ENCODE measurements at places on chromosomes 6 and 20.

DNA sequence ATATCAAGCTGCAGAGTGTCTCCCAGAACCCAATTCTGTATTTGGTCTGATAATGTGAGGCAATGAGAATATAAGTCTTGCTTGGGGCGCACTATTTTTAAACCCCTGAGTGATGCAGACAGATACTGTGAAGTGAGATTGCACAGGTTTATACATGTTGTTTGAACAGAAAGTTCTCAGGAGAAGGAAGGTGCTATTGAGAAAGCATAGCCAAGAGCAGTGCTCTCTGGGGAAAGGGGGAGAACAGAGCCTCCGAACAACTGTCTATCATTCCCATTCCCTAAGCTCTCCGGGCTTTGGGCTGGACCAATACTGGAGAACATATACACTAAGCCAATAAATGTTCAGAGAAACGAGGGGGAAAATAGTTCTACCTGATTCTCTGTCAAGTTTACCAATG, 75.8 kb downstream of the PERP start:
- no peak for DNase-seq

DNA sequence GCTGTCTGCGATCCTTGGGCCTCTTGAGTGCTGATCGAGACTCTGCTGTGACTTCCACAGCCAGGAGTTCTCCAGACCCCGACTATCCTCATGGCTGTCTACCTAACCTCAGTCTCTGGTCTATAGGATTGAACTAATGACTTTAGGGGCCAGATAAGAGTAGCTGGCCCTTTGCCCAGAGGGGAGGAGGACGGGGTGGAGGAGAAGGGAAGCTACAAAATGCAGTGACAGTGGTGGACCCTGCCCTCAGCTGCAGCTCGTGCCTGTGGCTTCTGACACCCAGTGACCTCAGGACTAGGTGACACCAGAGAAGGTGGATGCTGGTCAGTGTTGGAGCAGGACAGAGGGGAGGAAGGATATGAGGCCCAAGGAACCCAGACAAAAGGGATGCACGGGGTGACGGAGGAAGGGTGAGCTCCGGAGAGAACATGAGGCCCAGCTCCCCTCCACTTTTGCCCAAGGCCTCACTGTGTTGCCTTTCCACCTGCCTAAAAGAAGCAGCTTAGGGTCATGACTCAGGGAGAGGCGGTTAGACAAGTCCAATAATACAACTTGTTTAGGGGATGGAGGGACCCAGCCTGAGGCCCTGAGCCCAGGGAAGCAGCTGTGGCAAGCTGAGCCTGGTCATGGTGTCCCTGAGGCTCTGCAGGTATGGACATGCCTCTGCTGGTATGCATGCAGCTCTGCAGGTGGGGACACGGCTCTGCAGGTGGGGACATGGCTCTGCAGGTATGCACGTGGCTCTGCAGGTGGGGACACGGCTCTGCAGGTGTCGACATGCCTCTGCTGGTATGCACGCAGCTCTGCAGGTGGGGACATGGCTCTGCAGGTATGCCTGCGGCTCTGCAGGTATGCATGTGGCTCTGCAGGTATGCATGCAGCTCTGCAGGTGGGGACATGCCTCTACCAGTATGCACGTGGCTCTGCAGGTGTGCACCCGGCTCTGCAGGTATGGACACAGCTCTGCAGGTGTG, 67.7 kb downstream of the SYNJ2 start:
- DNase-seq: no peak

GRCh38 chr6:150664091-150664490, 64.4 kb downstream of the PLEKHG1 start:
- no peak for DNase-seq

GRCh38 chr6:26597821-26598220, 1.1 kb downstream of the ABT1 start:
- no peak for DNase-seq

DNA sequence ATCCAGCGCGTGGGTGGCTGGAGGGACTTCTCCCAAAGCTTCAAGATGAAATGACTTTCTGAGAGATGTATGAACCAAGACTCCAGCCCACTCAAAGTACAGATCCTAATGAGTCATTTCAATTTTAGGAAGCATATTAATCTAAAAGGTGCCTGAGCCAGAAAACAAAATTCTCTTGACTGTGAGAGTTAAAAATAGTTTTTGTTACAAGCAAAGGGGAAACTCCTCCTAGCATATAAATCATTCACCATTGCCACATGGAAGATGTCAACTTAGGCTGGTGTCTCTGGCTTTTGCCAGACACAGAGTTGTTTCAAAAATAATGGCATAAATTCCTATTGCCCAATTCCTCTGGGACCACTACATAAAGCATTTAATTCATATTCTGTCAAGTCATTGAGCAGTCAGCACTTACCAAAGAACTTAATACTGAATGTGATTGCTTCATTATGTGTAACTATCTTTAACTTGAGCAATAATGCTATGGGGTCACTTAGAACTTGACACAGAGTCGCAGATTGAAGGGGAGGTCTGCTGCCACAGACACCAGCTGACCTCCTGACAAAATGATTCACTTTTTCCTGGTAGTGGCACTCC, 280.6 kb downstream of the SLC35F1 start:
- DNase-seq: no peak

DNA sequence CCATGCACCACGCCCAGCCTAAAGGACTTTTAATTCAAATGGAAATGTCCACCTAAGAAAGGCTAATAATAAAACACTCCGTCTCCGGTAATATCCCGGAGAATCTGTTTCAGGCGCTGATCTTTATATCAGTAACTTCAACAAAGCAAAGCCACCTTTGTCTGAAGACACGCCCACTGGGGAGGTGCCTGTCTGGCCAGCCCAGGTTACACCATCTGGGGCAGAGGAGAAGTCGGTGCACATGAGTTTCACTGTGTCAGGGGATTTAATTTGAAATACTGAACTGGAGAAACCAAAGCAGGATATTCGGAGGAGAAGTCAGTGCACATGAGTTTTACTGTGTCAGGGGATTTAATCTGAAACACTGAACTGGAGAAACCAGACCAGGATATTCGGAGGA, 9.4 kb downstream of the SERPINB6 start:
- no peak for DNase-seq

GRCh38 chr6:35907750-35908149, 13.1 kb downstream of the SRPK1 start:
- no peak for DNase-seq

DNA sequence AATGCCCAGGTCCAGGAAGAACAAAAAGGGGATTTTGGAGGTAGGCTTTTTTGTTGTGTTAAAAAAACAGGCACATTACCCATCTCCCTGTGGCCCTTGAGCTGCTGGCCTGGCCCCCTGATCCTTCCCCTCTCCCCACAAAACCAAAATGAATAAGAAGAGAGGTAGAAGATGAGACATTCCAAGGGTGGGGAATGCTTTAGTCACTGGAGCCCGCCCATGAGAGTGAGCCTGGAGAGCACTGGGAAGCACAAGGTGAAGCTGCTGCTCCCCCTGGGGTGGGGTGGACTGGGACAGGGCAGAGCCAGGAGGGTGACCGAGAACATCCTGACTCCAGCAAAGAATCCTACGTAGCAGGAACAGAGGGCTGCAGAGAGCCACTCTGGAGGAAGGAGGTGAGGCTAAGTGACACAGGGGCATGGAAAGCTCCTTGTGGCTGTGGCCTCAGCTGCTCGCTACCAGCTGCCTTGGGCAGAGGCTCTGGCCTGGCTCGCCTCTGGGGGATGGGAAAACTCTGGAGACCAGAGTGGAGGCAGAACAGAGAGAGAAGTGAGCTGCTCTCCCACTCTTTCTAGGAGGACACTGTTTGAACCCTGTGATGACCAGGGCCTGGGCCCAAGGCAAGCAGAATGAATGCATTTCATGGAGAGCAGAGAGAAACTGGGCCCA, 48.3 kb downstream of the AKAP7 start:
- no peak for DNase-seq

DNA sequence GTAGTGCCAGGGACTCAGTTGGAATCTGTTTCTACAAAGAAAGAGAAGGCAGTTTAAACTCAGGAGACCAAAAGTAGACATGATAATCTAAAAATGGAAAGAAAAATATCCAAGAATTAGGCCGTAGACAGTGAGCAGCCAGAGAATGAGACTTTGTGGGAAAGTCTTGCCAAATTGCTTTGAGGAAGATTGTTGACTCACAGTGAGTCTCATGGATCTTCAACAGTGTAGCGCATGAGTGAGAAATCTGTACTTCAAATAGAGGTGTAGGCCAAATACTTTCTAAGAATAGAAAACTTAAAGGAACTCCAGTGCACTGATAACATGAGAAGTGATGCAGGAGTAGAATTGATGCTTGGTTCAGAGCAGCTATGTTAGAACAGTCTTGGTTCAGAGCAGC, 284.5 kb downstream of the HTR1B start:
- DNase-seq: no peak

DNA sequence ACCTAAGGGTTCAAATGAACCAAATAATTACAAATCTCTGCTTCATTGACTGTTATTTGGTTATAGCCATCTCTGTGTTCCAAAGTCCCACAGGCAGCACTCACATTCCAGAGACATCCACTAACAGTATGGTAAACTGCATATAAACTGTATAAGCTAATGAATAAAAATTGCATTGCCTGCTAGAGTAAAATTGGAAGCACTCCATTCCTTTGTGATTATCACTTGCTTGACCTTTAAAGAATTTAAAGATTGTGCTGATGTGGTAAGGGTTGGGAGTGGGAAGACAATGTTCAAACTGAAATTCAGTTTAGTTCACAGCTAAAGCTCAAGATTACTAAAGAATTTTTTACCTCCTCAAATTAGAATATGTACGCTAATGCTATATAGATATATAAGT, 31.0 kb upstream of the OSTM1 start:
- no peak for DNase-seq

- no peak for DNase-seq
Measured at GRCh38 chr6:122620428-122620827, 10.2 kb downstream of the PKIB start.

DNA sequence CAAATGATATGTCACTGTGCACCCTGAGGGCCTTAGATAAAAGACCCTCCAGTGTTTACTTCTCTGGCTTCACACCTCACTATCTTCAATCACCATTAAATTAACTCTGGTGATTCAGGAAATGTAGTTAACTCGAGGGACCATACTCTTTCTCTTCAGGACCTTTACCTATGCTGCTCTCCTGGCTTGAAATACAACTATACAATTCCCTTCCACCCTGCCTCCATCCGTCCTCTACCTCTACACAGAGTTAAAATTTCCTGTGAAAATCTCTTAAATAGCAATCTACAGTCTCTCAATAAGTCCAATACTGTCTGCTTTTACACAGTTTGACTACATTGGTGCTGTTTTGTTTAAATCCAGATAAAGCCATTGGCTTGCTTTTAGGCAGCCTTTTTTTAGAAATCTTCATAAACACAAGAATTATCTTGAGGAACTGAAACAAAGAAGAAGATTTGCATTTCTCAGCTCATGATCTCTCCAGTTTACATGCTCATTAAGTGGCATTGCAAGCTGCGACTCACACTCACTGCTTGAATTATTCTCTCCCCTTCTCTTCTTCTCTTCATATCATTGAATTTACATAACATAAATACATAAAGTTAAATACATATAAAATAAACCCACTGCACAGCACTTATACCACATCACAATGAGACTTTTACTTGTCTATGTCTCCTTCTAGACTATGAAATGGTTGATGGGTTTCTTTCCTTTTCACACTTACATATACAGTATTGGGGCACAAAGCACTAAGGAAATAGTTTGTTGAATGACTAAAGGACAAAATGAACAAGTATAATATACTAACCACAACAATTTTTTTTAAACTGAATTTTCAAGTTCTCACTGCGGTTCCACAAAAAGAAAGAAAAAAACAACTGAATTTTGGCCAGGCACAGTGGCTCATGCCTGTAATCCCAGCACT, 239.0 kb upstream of the KCNQ5 start:
- no peak for DNase-seq

GRCh38 chr20:58395604-58396003, 6.6 kb downstream of the VAPB start:
- DNase-seq: no peak

DNA sequence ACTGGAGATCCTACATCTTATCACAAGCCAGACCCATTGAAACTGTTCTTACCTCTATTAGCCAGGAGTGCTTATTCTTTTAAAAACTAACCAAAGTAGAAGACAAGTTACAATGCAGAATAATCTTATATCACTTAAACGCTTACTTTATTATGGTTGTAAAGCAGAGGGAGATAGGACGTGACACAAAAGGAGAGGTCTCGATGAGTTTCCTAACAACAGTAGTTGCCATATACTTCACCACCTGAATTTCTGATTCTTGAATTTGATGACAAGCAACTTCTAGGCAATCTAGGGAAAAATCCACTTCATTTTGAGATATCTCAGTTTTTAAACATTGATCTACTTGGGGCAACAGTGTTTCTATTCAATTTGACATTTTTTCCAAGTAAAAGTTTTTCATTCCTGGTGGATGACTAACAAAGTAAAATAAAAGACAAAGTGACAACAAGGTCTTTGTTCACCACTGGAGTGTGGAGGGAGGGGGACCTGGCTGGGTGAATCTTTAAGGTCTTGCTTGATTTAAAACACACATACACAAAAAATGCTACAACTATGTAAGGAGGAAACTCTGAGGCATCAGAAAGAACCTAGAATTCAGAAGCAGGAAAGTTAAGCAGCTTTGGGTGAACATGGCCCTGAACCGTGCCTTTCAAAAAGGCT, 110.9 kb downstream of the SMLR1 start:
- DNase-seq: no peak

- no peak for DNase-seq
Measured at GRCh38 chr20:38345643-38346042, 639 bp upstream of the LBP start.

- DNase-seq: no peak
Measured at GRCh38 chr6:143241911-143242310, 181.2 kb downstream of the AIG1 start.

- DNase-seq: no peak
Measured at GRCh38 chr6:166514196-166514595, 72.3 kb downstream of the RAMACL start.

DNA sequence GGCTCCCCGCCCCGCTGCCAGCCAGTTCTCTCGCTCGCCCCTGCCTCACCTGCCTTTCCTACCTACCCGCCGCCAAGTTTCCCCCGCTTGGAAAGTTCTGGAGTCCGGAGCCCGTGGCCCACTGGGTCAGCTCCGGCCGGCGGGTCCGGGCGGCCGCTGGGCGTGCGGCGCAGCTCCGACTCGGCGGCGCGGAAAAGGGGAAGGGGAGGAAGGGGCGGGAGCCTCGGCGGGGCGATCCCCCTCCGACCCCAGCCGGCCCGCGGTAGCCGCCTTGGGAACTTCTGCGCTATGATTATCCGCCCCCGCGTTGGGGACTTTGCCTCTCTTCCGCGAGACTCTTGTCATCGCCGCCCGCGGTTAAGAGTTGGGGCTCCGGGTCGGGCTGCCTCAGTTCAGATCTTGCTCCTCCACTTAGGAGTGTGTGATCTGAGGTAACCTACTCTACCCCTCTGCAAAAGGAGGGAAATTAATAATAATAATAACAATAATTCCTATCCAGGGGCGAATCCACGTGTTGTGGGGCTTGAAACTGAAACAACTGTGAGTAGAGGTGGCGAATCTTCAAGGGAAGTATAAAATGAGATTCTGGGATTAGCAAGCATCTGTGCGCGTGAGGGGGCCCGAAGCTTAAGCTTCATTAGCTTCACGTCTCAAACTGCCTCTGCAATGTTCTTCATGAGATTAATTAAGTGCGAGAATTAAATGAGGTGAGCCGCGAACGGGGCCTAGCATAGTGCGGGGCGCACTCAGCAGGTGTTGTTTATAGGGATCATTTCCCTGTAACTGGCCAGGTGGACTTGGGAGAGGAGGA, 30.8 kb downstream of the SF3B5 start:
- peak; percentile 77 for DNase-seq

- no peak for DNase-seq
Measured at GRCh38 chr6:24334285-24334684, 23.6 kb downstream of the DCDC2 start.
